ENCODE measurements at places on chromosomes 11 and 22.

- DNase-seq, result no peak
Measured at GRCh38 chr11:131602431-131602830, 232.0 kb downstream of the NTM start.

DNA sequence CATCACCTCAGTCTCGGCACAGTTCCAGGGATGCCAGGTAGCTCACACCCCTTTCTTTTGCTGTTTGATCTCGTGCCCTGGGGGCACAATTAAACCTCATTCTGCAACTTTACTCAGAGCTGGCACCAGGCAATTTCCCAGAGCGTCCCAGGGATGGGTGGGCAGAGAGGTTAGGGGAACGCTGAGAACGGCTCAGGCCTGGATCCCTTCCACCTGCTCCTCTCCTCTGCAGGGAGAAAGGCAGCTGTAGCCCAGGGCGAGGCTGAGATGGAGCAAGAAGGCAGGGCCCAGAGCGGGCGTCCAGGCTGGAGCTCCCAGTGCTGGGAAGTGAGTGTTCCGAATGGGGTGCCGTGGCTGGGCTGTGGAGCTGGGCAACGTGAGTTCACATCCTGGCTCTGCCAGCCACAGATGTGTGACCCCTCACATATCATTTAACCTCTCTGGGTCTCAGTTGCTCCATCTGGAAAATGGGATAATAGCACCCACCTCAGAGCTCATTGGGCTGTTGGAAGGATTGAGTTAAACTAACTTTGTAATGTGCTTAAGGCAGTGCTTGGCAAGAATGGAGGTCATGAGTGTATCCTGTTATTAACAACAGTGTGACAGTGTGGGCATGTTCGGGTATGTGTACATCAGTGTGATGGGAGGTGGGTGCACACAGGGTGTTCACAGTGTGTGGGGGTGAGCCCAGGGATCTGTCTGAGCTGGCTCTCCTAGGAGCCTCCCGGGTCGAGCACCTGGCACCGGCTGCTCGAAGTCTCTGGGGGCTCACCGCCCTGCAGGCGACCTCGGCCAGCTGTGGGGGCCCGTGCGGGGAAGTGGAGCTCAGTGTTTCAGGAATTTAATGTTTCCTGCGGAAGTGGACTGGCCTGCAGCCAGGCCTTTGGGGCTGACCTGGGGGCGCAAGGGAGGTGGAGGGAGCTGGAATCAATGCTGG lies 15.5 kb downstream of the OTUB1 start:
- DNase-seq, result no peak

DNA sequence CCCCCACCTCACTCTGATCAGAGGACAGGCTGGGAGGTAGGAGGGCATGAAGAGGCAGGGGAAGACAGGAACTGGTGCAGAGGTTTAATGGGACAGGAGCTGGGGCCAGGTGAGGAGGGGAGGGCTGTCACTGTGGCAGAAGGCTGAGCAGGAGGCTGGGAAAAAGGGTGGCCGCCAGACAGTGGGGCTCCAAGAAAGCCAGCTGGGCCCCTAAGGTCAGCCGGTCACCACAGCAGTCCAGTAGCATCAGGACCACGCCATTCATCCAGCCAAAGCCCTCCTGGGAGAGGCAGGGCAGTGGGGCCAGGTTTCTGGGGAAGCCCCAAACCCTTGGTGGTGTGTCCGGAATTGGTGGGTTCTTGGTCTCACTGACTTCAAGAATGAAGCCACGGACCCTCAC lies 8.5 kb upstream of the TREH start:
- DNase-seq, result no peak

- no peak for DNase-seq
Measured at GRCh38 chr11:76636826-76637460, 33.6 kb downstream of the LRRC32 start.

- DNase-seq, result no peak
Measured at GRCh38 chr11:64292460-64293254, 1.6 kb downstream of the KCNK4 start.

DNA sequence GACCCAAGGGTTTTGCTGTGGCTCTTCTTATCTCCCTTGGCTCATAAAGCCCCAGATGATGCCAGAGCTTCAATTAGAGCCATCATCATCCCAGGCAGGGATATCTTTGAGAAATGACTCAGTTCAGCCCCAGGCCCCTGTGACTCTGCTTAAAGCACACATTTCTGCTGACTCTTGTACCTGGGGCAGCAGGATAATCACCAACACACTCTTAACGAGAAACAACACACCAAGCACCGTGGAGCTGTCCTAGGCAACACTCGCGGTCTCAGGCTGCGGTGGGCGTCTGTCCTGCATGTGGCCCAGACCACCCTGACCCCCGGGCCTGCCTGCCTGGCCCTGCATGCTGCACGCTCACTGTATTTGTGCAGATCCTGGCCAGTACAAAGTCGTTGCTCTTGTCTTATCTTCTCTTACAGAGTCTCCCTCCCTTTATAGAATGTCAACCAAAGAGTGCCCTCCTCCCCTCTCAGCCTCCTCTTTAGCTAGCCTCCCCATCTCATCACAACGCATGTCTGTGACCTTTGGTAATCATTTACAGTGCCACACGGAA lies 114.2 kb upstream of the PARVA start:
- DNase-seq, result no peak

All from AG08395 (cell line).